Activated T-helper 1 cell treated with anti-CD3 and anti-CD28 coated beads, Interleukin-2, amount 50 U/mL, for 16 hours (primary cell): ENCODE measurements at places on chromosomes 16 and 17.

GRCh38 chr16:30369091-30369937 lies 980 bp downstream of the TBC1D10B start:
- no peak for DNase-seq

DNA sequence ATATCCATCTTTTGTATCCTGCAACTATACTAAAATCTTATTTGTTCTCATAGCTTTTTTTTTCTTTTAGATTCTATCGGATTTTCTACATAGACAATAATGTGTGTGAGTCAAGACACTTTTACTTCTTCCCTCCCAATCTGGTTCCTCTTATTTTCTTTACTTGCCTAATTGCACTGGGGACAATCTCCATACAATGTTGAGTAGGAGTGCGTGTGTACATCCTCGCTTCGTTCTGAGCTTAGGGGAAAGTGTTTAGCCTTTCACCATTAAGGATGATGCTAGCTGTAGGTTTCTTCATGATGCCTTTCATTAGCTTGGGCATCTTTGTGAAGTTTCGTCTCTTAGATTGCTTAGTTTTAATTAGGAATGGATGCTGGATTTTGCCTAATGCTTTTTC lies 2.9 kb downstream of the SPATA32 start:
- no peak for DNase-seq

DNA sequence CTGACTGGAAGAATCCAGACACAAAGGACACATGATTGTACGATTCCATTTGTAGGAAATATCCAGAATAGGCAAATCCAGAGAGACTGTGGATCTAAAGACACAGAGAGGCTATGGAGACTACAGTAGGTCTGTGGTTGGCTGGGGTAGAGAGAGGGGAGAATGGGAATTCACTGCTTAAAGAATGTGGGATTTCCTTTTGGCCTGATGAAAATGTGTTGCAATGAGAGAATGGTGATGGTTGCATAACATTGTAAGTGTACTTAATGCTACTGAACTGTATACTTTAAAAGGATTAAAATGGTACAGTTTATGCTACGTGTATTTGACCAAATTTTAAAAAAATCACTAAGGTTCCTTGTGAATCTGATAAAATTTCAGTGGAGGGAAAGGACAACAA lies 62.1 kb downstream of the GPRC5B start:
- DNase-seq, result no peak

GRCh38 chr17:69207151-69207550 lies 21.5 kb downstream of the ABCA10 start:
- DNase-seq, result no peak

DNA sequence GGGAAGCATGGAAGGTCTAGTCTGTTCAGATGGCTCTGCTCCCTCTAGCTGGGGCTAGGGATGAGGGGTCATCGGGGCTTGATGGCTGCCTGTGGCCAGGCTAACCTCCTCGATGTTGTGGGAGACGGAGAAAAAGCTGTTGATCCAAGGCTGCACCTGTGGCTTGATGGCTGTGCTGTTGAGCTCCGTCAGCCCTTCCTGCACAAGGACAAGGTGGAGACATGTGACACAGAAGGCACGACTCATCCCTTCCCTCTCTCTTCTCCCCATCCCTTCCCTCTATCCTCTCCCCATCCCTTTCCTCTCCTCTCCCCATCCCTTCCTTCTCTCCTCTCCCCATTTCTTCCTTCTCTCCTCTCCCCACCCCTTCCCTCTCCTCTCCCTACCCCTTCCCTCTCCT lies 28.2 kb downstream of the FCSK start:
- no peak for DNase-seq

- no peak for DNase-seq
Observed at GRCh38 chr16:49674351-49674851, 181.5 kb downstream of the ZNF423 start.

- DNase-seq, result no peak
Observed at GRCh38 chr17:61470530-61471136, 18.4 kb downstream of the TBX4 start.

DNA sequence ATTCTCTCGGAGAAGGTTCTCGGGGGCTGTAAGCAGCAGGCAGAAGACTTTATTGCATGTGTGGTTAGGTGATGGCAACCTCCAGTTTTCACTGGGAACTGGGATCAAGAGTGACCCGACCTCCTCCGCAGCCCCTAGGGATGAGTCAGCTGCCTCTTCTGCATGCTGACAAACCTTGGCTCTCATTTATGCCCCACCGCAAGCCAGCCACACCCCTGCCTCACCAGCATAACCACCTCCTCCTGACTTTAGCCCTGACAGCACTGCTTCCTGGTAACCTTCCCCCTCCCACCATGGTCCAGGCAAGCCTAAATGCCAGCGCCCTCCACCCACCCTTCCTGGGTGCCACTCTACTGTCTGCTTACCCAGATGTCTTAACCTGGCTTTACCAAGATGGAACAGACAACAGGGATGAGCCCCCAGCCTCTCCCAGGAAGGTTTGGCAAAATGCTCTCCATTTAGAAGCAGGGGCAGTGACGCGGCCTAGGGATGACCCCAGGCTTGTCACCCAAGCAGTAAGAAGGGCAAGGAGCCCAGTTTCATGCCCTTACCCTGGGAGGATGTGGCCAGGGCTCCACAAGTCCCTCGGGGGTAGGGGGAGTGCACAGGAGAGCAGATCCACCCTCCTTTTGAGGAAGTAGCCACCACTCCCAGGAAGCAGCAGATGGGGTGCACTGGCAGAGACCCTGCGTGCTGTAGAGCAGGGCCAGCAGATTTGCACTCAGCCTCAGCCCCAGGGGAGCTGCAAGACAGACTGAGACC lies 73.5 kb downstream of the GOSR1 start:
- DNase-seq, result no peak

DNA sequence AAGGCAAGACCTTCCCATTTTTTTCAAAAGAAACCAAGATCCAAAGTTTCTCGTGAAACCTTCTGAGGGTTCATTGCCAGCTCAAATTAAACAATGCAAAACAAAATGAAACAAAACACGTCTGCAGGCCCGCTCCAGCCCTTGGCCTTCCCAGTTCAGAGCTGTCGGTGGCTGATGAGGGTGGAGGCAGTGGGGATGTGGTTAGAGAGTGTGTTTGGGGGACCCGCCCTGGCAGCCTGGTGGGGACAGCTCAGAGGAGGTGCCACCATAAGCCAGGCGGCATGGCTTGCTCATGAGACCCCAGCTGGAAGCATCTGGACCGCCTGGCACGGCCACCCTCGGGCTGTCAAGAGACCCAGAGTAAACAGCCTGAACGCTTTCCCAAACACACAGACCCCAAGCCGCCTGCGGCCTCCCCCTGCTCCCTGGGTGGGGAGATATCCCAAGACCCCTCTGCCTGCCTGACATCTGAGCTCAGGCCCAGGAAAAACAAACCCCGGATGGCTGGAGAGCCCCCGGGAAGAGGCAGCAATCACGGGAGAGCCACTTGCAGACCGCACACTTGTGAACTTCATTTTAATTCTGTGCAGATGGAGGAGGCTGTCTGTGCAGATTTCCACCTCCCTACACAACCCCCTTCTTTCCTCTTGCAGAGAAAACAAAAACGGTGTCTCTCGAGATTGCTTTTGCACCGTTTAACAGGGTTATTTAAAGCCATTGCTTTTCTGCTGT lies 35.4 kb upstream of the LITAF start:
- no peak for DNase-seq

GRCh38 chr16:560204-560700 lies at the start of gene PRR35:
TSS of gene PRR35 (plus strand) at chr16:560394. CDS start at chr16:563295, 2,901 bp downstream.
- DNase-seq, result no peak

DNA sequence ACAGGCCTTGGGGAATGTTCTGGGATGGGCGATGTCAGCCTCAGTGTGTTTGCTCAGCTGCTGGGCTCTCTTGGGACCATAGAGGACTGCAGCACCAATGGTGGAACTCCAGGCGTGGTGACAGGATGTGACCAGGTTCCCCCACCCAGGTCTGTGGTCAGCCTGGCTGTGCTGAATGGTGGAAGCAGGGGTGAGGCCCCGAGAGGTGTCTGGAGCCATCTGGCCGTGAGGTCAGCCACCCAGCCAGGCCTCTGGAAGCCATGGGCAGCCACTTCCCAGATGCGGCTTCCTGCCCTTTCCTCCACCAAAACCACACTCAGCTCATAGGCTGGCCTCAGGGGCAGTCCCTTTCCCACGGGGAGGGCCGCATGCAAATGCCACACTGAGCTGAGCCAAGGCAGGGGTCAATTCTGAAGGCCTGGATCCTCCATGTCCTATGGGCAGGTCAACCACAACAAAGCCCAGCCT lies 7.8 kb upstream of the MAPK7 start:
- no peak for DNase-seq

GRCh38 chr16:67128417-67128816 lies 18.7 kb downstream of the PHAF1 start:
- no peak for DNase-seq

GRCh38 chr17:34781071-34781470 lies 180.2 kb downstream of the CCT6B start:
- no peak for DNase-seq

DNA sequence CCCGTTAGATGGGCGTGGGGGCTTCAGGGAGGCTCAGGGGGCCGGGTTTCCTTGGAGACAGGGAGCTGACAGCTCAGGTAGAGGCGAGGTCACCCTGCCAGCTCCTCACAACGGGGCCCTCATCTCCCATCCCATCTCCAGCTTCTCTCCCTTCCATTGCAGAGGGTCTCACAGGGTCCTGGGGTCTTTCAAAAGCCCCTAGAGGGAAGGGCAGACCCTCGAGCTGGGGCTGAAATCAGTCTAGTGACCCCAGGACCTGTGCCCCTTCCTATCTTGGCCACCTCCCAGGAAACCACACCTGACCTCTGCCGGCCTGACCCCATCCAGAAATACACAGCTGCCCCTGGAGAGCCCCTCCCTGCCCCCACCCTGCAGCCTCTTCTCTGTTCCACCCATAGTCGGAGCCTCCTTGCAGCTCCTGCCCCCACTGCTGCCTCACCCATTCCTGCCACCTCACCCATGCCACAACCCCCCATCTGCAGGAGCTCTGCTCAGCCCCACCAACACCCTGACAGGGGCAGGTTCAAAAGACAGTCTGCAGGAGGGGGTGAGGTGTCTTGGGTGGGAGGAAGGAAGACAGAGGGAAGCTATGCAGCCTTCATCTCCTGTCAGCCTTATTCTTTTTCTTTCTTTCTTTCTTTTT lies 23.4 kb downstream of the PIK3R5 start:
- DNase-seq, result no peak

DNA sequence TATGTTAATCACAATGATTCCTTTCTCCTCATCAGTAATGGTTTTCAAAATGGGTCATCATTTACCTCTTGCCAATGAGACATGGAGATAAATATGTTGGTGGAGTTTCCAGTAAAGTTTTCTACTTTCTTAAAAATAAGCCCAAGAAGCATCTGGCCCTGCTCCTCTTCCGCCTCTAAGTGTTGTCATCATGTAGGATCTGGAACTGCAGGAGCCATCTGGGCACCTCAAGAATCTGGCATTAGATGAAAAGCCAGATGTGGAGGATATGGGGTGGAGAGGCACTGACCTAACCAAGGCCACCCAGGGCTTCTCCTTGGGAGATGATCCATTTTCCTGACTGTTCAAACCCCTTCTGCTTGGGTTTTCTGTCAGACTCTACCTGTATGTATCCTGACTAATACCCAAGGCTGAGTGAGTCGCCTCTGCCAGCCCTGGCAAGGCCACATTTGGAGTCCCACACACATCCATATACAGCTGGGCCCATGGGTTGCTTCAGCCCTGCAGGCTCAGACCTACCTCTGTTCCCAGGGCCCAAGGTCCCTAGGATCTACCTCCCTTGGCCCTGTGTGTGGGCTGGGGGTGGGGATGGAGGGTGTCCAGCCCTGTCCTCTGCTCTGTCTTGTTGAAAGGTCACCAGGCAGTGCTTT lies 24.6 kb downstream of the CCDC182 start:
- DNase-seq, result no peak

GRCh38 chr17:77916264-77916663 lies 42.2 kb upstream of the TNRC6C start:
- DNase-seq, result no peak

DNA sequence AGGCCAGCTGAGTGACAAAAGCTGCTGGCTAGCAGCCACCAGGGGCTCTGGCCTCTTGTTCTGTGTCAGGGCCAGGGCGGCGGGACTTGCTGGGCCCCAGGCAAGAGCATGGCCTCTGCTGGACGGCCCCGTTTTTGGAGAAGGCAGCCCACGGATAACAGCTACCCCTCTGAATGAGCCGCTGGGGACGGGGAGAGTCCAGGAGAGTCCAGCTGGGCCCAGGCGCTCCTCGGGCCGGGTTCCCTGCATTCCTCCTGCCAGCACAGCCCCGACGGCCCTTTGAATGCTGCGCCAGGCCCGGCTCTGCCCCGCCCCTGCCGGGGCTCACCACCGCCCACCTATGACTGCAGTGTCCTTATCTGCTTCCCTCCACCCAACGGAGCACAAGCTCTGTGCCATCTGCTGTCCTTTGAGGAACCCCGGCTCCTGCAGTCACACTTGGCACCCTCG lies 33.4 kb downstream of the SLC7A5 start:
- DNase-seq, result no peak

DNA sequence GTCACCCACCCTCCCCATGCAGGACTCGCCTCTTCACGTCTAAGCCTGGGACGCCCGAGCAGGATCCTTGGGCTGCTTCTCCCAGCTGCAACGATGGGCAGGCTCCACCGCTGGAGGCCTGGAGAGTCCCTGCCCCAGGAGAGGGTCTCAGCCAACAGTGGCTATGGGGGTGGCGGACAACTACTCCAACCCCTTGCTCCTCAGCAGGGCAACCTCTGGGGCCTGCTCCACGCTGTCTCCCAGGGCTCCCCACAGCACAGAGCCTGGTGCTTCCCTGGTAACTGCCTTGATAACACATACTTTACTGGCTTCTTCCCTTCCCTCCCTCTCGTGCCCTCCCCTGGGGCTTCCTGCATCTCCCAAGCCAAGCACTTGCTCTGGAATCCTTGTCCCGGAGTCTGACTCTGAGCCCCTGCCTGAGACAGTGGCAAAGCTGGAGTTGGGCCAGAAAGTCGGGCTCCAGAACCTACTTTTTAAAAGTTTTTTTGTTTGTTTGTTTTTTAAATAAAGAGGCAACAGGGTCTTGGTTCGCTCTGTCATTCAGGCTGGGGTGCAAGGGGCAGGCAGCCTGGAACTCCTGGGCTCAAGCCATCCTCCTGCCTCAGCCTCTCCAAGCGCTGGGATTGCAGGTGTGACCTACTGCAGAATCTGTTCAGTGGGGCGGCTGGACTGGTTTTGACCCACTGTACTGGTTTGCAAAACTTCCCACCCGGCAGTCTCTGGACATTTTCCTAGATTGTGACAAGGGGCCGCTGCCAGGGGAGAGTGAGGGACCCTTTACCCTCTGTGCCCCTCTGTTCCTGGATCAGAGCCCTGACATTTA lies 99.4 kb downstream of the TNFRSF13B start:
- DNase-seq, result no peak

DNA sequence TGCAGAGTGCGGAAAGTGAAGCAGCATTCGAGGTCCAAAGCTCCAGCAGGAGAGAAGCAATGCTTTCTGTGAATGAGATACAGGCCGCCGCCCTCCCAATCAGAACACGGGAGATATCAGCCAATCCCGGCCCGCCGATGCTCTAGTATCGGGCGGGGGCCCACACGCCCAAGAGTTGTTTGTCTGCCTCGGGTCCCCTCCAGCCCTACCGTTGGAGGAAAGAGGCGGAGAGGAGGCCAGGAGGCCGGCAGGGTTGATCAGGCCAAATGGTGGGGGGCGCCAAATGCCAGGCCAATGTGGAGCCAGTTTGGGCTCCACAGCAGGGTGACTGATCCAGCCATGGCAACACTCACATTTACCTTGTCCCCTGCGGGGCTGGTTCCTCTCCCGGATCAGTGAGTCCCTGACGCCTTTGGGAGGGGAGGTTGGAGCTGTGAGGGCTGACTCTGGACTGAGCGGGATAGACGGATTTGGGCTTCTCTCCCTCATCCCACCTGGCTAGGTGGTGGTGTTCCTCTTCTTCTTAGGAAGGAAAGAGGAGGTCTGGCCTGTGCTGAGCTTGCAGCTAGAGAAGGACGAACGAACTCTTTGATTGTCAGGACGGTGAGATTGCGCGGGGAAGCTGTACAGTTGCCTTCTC lies 10.4 kb upstream of the CUEDC1 start:
- DNase-seq, result no peak
